AG10803 (cell line): ENCODE measurements at places on chromosomes 2 and 18.

DNA sequence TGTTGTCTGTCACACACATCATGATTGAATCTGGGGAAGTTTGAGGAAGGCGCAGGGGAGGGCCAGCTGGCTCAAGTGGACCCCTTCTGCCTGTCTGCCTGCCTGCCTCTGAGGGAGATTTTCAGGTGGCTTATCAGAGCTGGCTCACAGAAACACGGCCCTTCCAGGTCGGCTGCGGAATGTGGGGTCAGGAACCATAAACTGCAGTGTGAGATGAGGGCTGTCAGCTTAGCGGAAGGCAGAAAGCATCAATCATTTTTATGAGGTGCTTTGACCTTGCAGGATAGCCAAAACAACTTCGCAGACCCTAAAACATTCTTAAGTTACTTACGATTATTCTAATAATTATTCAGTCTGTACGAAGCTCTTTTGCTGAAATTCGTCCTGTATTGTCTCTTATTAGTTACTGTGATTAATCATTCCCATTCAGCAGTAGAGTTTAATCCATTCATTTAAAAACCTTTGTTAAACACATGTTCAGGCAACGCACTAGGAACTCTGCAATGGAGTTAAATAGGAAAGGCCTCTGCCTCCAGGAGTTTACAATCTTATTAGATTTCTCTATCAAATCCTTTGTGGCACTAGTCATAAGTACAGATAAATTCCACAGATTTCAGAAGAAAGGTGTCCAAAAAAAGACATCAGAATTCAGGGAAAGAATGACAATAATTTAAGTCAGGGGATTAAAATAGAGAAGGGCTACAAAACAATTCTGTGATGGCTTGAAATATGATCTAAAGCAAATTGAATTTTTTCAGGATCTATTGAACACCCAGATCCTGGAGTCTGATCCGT is 371.6 kb downstream of the HRH4 start:
- DNase-seq: no peak

DNA sequence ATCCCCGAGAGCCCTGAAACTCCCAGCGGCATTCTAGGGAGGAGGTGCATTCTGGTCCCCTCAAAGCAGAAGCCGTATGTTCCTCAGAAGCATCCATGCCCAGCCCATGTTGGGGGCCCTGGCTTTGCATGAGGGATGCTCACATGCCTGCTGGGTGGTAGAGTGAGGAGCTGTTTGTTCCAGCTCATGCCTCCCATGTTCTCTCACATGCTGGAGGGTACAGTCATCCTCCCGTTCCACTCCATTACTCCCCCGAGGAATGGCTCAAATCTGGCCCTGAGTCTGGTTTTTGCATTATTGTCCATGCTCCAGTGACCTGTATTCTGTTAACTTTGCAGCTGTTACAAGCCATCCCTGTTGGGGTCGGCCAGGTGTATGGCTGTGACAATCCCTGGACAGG is 24.1 kb downstream of the SLC14A2 start:
- no peak for DNase-seq

GRCh38 chr2:86284401-86284841 is 53.0 kb downstream of the REEP1 start:
- no peak for DNase-seq

DNA sequence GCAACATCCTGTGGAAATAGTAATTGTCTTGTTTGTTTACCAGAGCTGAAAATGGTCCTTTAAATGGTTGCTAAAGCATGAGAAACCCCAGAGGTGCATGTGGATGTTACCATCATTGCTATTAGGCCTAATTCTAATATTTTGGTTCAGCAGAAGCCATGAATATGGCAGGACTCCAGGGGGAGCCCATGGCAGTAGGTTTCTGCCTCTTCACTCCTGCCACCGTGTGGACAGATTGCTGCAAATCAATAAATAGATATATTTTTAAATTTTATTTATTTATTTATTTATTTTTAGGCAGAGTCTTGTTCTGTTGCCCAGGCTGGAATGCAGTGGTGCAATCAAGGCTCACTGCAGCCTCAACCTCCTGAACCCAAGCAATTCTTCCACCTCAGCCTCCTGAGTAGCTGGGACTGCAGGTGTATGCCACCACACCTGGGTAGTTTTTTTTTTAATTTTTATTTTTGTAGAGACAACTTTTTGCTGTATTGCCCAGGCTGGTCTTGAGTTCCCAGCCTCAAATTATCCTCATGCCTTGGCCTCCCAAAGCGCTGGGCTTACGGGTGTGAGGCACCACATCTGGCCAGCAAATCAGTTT is 54.9 kb upstream of the CAPN13 start:
- DNase-seq: peak; percentile 73

DNA sequence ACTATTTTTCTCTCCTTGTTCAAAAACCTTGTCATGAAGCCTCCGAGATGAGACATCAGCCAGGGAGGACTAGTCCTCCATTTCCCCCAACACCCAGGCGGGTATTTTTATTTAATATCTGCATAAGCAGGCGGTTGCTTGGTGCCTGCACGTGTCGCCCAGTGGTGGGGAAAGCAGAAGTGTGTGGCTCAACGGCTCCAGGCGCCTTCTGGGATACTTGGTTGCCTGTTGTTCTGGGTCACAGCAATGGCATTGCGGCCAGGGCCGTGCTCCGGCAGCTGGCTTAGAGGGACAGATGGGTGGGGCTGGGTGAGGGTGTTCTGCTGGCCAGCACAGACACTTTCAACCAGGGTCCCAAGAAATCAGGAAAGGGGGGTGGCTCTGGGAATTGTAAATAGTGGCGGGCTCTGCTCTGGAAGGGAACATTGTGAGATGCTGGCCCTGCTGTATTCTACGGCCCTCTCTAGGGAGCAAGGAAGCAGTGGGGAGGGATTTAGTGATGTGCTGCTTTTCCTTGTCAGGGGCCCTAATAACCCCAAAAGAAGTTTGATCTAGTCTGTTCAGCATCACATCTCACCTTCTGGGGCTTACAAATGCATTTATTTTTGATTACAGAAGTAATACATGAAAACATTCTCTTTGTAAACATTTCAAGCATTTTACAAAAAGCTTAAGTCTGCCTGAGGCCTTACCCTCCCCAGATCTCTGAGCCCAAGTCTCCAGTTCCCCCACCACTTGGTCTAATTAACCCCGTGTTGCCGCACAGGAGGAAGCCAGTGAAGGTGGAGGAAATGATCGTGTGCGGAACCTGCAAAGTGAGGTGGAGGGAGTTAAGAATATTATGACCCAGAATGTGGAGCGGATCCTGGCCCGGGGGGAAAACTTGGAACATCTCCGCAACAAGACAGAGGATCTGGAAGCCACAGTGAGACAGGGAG is 1.1 kb downstream of the VAMP8 start:
- no peak for DNase-seq

GRCh38 chr2:120672526-120673204 is 63.0 kb upstream of the GLI2 start:
- no peak for DNase-seq

DNA sequence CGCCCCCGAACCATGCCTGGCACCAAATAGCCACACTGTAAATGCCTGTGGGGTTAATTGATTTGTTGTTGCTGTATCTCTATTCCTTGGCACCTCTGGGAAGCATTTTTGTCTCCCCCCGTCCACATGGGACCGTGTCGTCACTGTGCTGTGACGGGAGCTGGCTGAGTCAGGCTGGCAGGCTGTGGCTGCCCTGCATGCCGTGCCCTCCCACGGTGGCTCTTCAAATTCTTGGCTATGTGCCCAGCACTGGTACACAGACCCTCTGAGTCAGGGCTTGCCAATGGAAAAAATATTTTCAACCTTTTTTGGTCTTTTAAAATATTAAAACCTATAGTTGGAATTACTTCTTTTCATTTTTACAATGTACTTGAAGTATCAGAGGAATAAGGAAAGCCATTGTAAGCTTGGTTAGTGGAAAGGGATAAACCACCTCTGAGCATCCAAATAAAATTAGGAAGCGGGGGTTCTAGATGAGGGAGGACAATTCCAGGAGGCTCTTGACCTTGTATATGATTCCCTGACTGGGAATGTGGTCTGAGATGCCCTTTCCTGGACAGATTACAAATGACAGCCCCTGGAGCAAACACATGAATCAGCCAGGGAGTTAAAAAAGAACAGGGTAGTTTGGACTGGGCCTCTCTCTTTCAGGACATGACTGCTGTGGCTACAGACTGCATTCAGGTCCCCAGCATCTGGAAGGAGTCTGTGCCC is 59.4 kb downstream of the DGKD start:
- peak; percentile 67 for DNase-seq

GRCh38 chr2:31762085-31762484 is 181.3 kb upstream of the SRD5A2 start:
- no peak for DNase-seq

DNA sequence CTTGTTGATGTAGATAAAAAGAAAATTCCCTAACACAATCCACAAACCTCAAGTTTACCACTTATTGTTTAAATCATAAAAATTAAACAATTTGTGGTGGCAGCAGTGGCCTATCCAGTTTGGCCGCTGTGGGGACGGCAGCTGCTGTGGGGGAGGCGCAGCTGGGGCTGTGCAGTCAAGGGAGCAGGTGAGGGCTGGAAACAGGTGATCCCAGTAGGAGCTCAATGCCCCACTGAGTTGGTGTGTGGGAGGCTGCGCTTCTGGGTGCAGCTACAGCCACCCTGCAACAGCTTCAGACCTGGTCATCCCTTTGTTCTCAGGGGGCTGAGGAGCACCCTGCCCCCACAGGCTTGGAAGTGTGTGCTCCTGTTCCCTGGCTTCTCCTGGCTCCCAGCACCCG is 266.0 kb upstream of the FSIP2 start:
- no peak for DNase-seq
